ENCODE measurements at places on chromosomes 2 and 18. TPM values are rescaled to one million over a fixed set of nuclear protein-coding genes. Genes with fewer than 3 reads are reported as not detected.

SKOR2 gene
- not detected for polyA plus RNA-seq

LYG1 gene
- polyA plus RNA-seq: 3.2 TPM

- no peak for DNase-seq
These were observed 34.7 kb downstream of the NCK2 start for GRCh38 chr2:105779394-105779793.

- no peak for DNase-seq
These were observed 48.8 kb upstream of the KCNE4 start for GRCh38 chr2:223003191-223003590.

- peak; percentile 80 for DNase-seq
These were observed 27.4 kb upstream of the NMUR1 start for GRCh38 chr2:231557571-231558217.

- DNase-seq: no peak
These were observed 20.9 kb upstream of the TEX44 start for GRCh38 chr2:231571661-231572191.

CTAGE1 gene
- 0.06 TPM for polyA plus RNA-seq

GRCh38 chr2:64336171-64336570, 117.8 kb upstream of the LGALSL start:
- no peak for DNase-seq

DNA sequence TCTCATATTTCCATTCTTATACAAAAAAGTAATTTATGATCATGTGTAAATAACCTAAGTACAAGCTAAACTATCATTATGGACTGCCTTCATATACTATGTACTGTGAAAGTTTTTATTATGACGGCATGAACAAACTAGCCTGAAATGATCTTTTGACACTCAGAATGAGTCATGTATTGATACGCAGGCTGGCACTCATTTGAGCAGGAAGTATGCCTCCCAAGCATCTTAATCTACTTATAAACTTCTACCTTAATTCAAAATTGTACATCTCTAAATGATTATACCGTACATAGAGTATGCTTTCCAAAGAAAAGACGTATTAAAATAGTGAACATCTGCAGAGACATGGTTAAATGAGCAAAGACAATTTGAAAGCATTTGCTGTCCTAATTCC, 207.1 kb upstream of the SPOPL start:
- no peak for DNase-seq

- no peak for DNase-seq
These were observed 7.5 kb upstream of the BCL11A start for GRCh38 chr2:60560734-60561644.

- DNase-seq: no peak
These were observed 56.8 kb upstream of the MGAT4A start for GRCh38 chr2:98787700-98788099.

GRCh38 chr18:78727057-78727739, 252.4 kb upstream of the SALL3 start:
- DNase-seq: no peak

GRCh38 chr18:39371996-39372395, 1806.4 kb upstream of the CELF4 start:
- DNase-seq: no peak

LRATD1 gene
- polyA plus RNA-seq: 19.3 TPM

OR6B2 gene
- polyA plus RNA-seq: not detected

DNA sequence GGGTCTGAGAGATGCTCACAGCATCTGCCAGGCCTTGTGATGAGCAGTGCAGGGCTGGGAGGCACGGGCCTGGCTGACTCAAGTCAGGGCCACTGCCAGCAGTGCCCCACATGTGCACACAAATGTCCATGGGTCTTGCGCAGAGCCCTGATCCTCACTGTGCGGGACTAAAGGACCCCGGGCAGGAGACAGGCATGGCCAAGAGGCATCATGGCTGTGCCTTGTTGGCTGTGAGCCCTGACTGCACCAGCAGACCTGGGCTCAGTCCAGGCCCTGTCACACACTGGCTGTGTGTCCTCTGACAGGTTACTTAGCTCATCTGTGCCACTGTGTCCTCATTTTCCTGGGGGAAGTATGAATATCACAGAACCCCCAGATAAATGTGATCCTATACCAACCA, 4.0 kb downstream of the KCNIP3 start:
- DNase-seq: no peak

DNA sequence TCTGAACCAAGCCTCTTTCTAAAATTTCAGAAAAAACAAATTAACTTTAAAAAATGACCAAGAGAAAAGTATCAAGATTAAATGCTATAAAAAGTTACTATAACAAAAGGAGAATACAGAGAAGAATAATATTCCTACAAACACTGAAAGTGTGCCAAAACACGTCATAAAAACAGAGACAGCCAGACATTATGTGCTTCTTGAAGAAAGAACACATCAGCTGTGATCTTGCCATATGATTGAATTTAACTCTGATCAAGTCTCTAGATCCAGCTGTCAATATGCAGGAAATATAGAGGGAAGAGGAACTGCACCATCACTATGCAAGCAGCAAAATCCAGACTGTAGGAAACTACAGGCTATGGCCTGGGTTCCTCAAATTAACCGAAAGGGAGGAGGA, 33.7 kb upstream of the COL5A2 start:
- no peak for DNase-seq

GRCh38 chr2:39631256-39631655, 34.5 kb upstream of the TMEM178A start:
- no peak for DNase-seq

DNA sequence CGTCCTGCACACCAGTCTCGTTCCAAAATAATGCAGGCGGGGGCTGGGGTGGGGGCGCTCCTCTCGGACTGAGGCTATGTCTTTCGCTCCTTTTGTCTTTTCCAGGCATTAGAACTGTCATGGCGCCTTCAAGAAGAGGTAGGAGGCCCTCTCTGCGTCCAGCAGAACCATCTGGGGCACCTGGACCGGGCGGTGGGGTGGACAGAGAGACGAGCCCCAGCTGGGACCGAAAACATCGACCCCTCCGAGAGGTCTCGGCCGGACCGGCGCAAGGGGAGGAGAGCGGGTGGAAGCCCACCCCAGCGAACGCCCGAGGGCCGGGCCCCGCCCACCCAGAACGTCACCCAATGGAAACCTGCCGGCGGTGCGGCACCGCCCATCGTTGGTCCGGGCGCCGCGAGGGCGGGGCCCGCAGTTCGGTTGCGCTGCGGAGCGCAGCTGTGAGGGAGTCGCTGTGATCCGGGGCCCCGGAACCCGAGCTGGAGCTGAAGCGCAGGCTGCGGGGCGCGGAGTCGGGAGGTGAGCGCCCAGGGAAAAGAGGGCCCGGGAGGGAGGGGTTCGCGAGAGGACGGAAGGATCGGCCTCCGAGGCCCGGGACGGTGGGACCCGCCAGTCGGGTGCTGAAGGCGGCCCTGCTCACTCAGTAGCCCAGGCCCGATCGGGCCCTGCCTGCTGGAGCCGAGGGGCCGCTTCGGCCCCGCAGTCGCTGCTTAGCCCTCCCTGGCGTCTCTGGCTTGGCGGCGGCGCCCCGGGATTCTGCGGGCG, at the start of gene NRBP1:
Gene NRBP1, plus strand, starts transcription at position 419 of the 765 bp plus-strand sequence. CDS start 4,643 bp downstream, outside the sequence.
- DNase-seq: peak; percentile 96

- DNase-seq: no peak
These were observed 41.9 kb upstream of the TANC1 start for GRCh38 chr2:158926478-158926948.

- DNase-seq: peak; percentile 35
These were observed 339.4 kb downstream of the CMPK2 start for GRCh38 chr2:6526093-6526824.

GRCh38 chr2:16173893-16174692, 233.7 kb downstream of the MYCN start:
- DNase-seq: no peak

SPATA3 gene
- not detected for polyA plus RNA-seq

GRCh38 chr2:193518041-193518817, 1323.5 kb upstream of the TMEFF2 start:
- no peak for DNase-seq

- DNase-seq: peak; percentile 73
These were observed 210.9 kb upstream of the PKDCC start for GRCh38 chr2:41836948-41837347.

XIRP2 gene
- 0.17 TPM for polyA plus RNA-seq

DNA sequence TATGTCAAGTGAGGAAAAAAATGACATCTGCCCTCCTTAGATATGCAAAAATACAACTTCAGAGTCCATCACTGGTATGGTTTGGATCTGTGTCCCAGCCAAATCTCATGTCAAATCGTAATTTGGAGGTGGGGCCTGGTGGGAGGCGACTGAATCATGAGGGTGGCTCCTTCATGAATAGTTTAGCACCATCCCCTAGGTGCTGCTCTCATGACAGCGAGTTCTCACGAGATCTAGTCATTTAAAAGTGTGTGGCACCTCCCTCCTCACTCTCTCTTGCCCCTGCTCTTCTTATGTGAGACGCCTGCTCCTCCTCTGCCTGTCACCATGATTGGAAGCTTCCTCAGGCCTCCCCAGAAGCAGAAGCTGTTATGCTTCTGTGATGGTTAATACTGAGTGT, 5.9 kb upstream of the PSMA8 start:
- DNase-seq: no peak

DNA sequence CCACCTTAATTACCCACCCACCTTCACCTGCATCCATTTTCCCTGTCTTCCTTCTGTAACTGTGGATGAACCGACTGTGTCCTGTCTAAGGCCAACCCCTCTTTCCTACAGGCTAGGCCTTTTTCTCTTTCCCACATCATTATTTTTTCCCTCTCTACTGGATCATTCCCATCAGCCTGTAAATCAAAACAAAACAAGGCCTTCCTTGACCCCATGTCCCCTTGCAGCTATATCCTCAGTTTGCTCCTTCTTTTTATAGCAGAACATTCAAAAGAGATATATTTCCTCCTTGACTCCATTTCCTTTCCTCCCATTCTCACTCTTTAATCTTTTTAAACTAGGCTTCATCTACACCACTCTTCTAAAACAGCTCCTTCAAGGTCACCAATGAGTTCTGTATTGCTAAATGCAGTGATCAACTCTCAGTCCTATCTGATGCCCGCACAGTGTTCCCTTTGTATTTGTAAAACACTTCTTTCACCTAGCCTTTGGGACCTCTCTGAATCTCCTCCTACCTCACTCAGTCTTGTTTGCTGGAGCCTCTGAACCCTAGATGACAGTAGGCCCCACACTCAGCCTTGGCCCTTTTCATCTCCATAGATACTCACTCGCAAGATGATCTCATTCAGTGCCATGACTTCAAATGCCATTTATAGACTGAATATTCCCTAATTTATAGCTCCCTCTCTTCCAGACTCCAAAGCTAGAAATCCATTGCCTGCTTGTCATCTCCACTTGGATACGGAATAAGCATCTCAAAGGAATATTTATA, 55.7 kb downstream of the CXCR4 start:
- DNase-seq: peak; percentile 44

- no peak for DNase-seq
These were observed 59.5 kb downstream of the TMEM131 start for GRCh38 chr2:97936199-97936598.

DNA sequence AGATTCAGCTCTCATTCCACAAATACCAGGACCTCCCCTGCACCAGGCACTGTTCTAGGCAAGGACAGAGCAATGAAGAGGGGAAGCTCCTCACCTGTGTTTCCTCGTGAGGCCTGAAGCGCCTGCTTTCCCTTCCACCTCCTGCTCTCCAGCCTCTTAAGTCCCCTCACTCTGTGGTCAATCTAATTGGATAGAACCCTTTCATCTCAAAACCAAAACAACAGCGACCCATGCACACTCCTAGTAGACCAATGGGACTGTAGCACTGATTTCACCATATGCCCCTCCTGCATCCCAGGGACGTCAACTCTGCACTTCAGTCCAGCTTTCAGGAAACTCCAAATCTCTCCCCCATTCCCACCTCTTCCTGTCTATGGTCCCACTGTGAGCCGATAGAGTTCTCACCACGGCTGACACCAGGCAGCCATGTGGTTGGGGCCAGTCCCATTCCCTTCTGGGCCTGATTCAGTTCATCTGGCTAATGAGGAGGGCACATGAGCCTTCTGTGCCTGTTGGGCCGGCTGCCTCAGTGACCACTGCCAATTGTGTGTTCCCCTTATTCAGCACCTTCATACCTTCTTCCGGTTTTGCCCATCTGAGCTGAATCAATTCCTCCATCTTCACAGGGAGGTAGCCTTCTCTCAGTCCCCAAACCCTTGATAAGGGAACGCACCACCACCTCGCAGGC, 33.3 kb upstream of the MAT2A start:
- no peak for DNase-seq

All from right renal pelvis (tissue), 4 donors.